ENCODE measurements at places on chromosomes 5 and 9.

DNA sequence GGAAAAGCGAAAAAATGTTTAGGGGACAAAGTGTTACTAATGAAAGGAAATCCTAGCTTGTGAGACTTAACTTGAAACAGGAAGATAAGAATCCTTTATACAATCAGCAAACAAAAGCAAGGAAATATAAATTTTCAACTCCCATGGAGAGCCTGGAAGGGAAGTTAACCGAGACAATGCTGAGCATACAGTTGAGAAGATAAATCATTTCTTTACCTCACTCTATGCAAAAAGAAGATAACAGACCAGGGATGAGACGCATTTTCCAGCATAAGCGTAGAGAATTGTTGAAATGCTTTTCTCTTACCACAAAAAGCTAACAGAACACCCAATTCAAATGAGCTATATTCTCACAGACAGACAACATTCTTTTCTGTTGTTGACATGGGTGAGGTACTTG, 309.6 kb downstream of the CWC27 start:
- DNase-seq: no peak

- peak; percentile 36 for DNase-seq
These were observed 76.2 kb upstream of the PTPN3 start for GRCh38 chr9:109574061-109574882.

- peak; percentile 62 for DNase-seq
These were observed 167.2 kb downstream of the C9orf152 start for GRCh38 chr9:110040788-110041187.

GRCh38 chr9:121278477-121279261, 10.7 kb downstream of the GSN start:
- peak; percentile 95 for DNase-seq

GRCh38 chr9:18405240-18405639, 68.7 kb upstream of the ADAMTSL1 start:
- no peak for DNase-seq

- DNase-seq: no peak
These were observed 51.9 kb upstream of the SNAPC3 start for GRCh38 chr9:15370466-15371447.

- DNase-seq: no peak
These were observed 12.5 kb upstream of the CARD9 start for GRCh38 chr9:136386018-136386417.

DNA sequence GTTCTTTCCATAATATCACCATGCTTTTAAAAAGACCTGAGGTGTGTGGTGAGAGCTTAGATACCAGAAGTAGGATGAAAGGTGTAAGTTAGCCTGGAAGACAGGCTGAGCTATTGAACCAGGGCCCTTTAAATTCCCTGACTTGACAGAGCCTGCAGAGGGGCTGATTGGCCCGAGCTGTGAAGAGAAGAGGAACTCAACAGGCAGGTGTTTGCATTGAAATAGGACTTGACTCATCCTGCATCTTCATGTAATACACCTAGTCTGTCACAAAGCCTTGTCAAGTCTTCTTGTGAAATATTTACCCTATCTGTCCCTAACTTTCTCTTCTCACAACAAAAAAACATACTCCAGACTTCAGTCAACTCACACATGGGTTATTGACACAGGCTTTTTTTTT, 16.6 kb upstream of the ANP32B start:
- DNase-seq: no peak

GRCh38 chr9:98495530-98495929, 213.2 kb downstream of the GABBR2 start:
- no peak for DNase-seq

DNA sequence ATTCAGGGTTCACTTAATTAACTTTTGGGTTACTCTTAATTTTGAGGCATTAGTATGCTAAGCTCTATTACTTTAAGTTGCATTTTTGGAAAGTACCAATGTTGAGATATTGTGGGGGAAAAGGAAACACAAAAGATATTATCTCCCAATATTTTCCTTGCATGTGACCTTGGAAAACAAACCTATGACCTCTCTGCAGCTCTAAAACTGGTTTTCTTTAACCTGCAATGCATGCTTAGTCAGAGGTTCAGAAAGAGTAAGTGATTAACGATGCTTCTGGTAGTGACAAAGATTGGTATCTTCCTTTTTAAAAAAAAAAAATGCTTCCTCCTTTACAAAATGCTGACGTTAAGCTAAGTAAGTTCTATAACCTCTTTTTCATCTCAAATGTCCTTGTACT, 44.9 kb upstream of the CDH18 start:
- DNase-seq: no peak

- no peak for DNase-seq
These were observed 7.3 kb upstream of the LMX1B start for GRCh38 chr9:126606483-126606870.

DNA sequence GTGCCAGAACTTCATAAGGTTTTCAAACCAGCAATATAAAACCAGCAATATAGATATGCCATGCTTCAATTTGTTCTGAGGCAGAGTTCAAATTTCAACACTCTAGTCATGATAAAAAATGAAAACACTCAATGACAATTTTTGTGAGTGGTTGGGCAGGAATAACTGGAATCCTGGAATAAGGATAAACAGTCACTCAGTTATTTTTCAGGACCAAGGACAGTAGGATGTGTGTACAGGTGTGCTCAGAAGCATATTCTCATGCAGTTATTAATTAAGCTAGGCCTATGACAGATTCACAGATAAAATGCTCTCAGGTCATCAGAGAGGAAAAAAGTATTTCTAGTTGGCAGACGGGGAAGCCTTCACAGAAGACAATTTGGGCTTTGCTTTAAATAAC, 117.3 kb upstream of the PPP2R2B start:
- DNase-seq: no peak

GRCh38 chr5:68272289-68272688, 56.7 kb downstream of the PIK3R1 start:
- peak; percentile 4 for DNase-seq

GRCh38 chr9:108272349-108272899, 583.4 kb downstream of the ACTL7B start:
- DNase-seq: no peak

DNA sequence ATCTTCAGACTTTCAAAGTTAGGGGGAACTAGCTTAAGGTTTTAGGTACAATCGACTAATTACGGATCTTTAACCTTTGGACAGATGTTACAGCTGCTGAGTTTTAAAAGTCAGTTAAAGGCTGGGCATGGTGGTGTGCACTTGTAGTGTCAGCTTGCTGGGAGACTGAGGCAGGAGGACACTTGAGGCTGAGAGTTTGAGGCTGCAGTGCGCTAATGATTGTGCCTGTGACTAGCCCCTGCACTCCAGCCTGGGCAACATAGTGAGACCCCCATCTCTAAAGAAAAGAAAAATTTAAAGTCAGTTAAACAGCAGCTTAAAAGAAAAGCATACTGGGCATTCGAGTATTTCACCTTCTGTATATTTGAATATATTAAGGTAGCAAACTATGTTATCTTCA, 51.4 kb downstream of the JMY start:
- no peak for DNase-seq

DNA sequence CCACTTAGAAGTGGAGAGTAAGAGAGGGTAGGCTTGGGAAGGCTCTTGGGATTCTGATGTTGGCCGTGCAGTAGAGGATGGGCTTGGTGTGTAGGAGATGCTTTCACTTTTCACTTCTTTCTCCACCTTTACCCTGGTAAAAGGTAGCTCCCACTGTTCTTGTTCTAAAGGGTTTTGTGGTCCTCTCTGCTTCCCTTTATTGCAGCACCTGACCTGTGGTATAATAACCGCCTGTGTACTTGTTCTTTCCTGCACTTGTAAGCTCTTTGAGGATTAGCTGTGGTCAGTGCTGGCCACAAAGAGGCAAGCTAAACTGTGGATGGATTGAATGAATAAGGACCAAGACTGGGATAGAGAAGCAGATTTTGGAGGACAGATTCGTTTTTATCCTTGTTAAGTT, 25.2 kb downstream of the KDM4C start:
- no peak for DNase-seq

- no peak for DNase-seq
These were observed 204.8 kb downstream of the HCN1 start for GRCh38 chr5:45491368-45491767.

DNA sequence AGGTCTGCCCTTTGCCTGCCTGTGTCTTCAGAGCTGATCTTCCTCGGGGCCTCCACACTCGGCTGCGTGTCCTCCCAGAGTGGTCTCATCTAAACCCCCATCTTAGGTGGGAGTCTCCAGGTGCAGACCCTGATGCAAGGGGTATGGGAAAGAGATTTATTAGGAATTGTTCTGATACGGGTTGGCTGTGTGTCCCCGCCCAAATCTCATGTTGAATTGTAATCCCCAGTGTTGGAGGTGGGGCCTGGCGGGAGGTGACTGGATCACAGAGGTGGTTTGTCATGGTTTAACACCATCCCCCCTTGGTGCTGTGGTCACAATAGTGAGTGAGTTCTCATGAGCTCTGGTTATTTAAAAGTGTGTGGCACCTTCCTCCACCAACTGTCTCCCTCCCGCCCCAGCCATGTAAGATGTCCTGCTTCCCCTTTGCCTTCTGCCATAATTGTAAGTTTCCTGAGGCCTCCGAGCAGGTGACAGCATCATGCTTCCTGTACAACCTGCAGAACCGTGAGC, 208.4 kb downstream of the AOPEP start:
- no peak for DNase-seq

DNA sequence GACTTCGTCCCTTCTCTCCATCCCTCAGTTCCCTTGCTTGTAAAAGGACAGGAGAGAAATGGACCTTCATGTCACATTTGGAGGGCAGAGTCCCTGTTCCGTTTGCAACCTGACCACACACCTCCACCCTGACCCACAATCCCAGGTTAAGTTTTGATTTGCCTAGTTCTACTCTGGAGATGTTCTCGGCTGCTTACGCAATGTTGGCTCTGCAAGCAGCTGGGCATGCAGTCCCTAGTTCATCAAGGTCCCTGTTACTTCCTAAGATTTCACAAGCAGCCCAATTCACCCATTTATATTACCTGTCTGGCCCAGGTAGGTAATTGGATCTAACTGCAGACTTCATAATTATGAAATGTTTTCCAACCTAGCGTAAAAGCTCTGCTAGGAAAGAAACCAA, 28.8 kb downstream of the SLIT3 start:
- DNase-seq: no peak

GRCh38 chr9:116641292-116642059, 45.6 kb upstream of the TRIM32 start:
- DNase-seq: no peak

- no peak for DNase-seq
These were observed 12.4 kb downstream of the SLC30A5 start for GRCh38 chr5:69105996-69106906.

DNA sequence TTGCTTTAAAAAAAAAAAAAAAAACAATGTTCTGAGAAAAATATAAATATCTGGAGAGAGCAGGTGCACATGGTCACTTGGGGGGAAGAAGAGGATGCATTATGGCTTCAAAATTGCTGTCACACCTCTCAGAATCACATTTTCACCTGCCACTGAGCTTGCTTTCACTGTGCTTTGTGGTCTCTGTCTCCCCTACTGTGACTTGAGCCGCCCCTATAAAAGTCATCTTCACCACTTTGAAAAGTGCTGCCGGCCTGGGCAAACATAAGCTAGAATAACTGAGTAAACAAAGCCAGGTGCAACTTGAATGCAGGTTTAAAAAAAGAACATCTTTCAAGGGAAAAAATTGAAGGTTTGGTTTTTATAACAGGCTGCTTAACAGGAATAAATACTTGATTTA, 368.1 kb upstream of the GRIA1 start:
- no peak for DNase-seq

All from SJSA1 (cell line).